ENCODE measurements at places on chromosomes 3 and 15.

DNA sequence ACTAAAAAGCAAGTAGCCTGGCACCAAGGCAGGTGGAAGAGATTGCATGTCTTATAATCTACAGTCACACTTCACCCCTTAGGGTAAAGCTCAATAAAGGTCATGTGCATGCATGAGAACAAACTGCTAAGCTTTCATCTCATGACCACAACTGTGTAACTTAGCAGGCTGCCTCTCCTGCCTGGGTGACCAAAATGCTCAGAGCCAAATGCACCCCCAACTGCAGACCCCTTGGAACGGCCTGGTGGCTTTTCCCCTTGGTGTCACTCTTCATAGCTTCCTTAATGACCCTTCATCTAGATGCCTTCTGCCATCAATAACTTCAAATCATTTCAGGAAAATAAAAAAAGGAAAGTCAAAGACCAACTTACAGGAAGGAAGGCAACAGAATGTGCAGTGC lies 88.1 kb downstream of the ADAMTS17 start:
- DNase-seq = no peak

DNA sequence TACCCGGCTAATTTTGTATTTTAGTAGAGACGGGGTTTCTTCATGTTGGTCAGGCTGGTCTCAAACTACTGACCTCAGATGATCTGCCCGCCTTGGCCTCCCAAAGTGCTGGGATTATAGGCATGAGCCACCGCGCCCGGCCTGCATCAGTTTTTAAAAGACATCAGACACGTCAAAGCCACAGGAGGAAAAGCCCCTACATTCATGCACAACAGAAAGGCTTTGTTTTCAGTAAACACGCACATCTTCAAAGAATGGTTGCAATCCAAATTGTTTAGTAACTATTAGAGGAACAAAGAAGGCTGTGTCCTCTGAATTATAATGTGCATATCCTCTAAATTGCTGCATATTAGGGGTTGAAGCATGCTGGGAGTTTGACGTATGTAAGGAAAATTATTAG lies 53.3 kb downstream of the BTD start:
- DNase-seq = no peak

- no peak for DNase-seq
Measured at GRCh38 chr15:66966256-66966655, 99.1 kb upstream of the SMAD3 start.

DNA sequence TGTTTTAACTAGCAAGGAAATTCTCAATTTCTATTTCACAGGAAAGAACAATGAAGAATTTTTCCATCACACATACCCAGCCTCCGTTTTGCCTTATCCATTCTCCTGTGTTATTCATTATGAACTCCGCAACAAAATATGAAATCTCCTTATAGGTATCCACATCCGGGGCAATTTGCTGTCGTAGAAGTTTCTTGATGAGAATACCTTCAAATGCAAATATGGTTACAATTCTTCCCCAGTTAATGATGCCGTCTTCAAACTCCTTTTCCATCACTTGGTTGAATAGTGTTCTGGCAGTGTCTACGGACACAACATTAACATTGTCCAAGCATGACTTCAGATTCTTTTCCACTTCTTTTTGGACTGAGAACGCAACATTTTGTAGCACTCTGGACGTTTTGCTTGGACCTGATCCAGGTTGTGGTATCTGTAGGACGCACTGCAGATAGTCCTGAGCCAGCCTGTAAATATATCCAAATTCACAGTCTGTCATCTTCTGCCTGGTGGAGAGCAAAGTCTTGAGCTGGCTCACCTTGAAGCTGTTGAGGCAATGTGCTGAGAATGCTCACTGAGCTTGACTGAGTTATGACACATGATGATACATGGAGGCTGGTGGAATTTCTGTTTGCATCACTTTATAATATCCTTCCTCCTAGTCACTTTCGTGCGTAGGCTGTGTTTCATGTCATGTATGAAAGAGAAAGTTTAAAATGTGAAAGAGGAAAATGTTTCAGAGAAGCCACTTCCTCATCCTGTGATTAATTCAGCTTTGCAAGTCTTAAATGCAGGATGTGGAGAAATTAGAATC lies at the start of gene BCL2A1:
Gene BCL2A1 (minus strand): TSS at position 573 of the 811 bp plus-strand sequence. CDS start 77 bp downstream, at position 496.
- DNase-seq = no peak

- no peak for DNase-seq
Measured at GRCh38 chr3:11651900-11652299, 8.2 kb upstream of the VGLL4 start.

- DNase-seq = no peak
Measured at GRCh38 chr3:67804578-67804977, 150.2 kb upstream of the SUCLG2 start.

DNA sequence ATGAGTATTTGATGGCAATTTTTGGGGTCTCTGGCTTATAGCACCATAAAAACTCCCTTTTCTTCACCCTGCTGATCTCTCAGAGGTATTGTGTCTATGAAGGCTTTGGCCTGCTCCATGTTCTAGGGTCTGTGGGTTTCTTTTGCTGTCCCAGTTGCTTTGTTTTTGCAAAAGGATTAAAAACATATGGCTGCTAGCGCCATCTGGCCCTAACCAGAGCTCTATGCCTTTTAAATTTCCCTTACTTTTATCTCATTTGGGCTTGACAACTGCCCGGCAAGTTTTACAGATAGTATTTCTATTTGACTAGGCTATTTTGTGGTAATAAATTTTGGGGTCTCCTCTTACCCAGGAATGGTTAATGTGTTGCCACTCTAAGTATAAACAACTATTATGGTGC lies 6.4 kb upstream of the GHRL start:
- DNase-seq = no peak

- no peak for DNase-seq
Measured at GRCh38 chr3:151581035-151581434, 120.2 kb upstream of the IGSF10 start.
